HS-27A (cell line): ENCODE measurements at places on chromosomes 2 and 18.

GRCh38 chr2:195648787-195649186 is 8.2 kb upstream of the SLC39A10 start:
- DNase-seq = no peak

DNA sequence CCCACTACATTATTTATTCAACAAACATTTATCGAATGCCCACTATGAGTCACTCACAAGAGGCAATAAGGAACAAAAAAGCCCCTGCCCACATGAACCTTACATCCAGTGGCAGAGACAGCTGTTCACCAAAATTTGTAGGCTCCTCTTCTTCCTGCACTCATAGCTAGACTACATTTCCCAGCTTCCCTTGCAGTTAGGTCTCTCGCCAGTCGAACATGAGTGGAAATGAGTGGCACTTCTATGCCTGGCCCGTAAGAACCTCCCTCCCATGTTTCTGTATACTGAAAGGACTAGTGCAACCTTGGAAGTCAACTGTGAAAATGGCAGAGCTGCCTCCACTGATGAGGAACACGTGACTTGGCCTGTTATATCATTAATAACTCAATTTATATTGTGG is 19.4 kb upstream of the NCOA1 start:
- no peak for DNase-seq

DNA sequence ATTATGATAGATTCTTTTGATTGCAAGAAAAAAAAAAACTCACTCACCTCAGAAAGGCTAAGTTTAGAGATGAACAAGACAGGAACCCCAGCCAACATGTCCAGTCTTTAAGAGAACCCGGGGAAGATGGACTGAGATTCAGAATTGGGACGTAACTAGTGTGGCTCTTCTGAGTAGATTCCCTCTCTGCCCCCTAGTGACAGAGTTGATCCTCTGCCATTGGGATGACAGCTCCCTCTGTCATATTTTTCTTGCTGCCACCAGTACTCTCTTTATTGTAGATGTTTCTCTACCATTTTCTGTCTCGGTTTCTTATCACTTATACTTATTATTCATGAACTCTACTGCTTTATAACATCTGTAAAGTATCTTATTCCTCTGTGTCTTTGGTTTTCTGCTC is 77.7 kb downstream of the GULP1 start:
- DNase-seq = peak; percentile 17

- DNase-seq = no peak
Measured at GRCh38 chr18:36580874-36581750, 247.7 kb downstream of the TPGS2 start.

GRCh38 chr2:33019796-33020195 is 73.0 kb downstream of the LTBP1 start:
- no peak for DNase-seq

- no peak for DNase-seq
Measured at GRCh38 chr2:10193851-10194820, 71.6 kb downstream of the RRM2 start.

DNA sequence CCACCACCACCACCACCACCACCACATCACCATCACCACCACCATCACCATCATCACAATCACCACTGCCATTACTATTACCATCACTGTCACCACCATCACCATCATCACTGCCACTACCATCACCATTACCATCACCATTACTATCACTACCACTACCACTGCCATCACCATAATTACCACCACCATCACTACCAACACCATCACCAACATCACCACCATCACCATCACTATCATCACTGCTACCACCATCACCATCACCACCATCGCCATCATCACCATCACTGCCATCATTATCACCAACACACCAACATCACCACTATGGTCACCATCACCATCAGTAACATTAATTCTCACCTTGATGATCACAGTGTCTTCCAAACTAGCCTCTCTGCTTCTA is 291.4 kb downstream of the TGIF1 start:
- no peak for DNase-seq

DNA sequence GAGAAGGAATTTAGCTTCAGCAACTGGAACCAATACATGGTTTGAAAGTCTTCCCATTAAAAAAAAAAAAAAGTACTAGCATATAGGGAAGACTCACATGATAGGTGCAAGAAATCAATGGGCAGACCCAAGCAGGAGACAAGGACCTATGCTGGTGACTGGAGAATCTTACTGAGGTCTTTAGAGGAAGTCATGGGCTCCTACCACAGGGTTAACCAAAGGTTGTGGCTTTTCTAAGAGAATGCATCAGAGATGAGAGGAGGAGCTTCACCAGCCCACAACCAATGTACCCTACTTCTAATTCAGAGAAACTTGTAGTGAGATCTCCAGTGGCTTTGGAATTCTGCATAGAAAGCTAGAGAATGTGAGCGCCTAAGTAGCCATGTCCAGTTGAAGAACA is 207.4 kb downstream of the NCKAP5 start:
- no peak for DNase-seq

DNA sequence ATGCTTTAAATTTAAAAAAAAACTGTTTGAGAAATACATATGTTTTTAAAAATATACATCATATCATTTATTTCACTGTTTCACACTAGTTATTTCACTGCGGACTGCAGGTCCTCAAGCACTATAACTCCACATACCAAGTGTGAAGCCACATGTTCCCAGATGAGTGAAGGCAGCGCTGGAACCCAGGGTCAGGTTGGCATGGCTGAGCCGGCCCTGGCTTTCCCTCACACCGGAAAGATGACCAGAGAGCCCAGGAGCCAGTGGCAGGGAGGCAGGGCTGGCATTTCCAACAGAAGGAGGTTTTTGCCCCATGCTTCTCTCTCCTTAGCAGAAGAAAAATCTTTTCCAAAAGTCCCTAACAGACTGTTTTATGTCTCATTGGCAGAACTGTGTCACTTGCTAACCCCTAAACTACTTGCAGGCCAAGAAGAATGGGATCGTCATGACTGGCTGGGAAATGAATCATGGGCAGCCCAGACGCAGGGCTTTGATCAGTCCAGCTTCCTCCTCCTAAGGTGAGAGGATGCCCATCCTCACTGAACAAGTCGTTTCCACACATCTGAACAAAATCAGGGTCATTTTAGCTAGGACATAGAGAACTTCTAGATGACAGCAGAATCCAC is 287.6 kb upstream of the HNRNPA3 start:
- no peak for DNase-seq

- no peak for DNase-seq
Measured at GRCh38 chr2:25304826-25305596, 36.7 kb downstream of the DNMT3A start.

DNA sequence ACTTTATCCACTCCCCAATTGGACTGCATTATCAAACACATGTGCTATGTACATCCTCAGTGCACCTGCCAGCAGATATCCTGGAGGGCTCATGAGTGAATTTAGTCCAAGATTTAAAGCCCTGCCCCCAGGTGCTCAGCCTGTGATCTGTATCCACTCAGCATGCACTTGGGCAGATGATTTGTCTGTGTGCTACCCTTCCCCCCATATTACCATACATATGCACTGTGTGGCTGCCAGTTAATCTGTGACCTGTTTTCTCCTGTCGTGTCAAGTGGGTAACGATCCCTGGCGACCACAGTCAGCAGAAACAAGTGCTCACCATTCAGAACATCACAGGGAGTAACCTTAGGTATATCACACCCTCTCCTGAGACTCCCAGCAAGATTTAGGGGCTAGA is 10.2 kb downstream of the NAGK start:
- no peak for DNase-seq

- DNase-seq = no peak
Measured at GRCh38 chr18:10286580-10287150, 167.8 kb upstream of the APCDD1 start.

GRCh38 chr2:207422380-207422779 is 107.4 kb upstream of the CREB1 start:
- no peak for DNase-seq

- no peak for DNase-seq
Measured at GRCh38 chr2:96760986-96761832, 507 bp downstream of the CNNM4 start.

- DNase-seq = no peak
Measured at GRCh38 chr2:70496819-70497218, 56.8 kb downstream of the TGFA start.

GRCh38 chr2:113376913-113377445 is 60.5 kb upstream of the ZNG1B start:
- no peak for DNase-seq

GRCh38 chr2:147824620-147825019 is 20.2 kb upstream of the ACVR2A start:
- DNase-seq = no peak

- DNase-seq = no peak
Measured at GRCh38 chr18:23134780-23135549, at the start of gene CABLES1. TSS of gene CABLES1 (plus strand) at chr18:23135485. CDS start at chr18:23135763, 278 bp downstream.
